ENCODE measurements at places on chromosomes 4 and X. TPM values are rescaled to one million over a fixed set of nuclear protein-coding genes. Genes with fewer than 3 reads are reported as not detected.

- H3K27ac ChIP-seq: no peak overlapping the region
- H3K27me3 ChIP-seq: no peaks in the 10 kb centered on the region
- DNase-seq: no peak
- no peak overlapping the region for H3K4me3 ChIP-seq
- H3K4me1 ChIP-seq: no peaks in the 10 kb centered on the region
Observed at GRCh38 chrX:108420481-108420880, 17.7 kb downstream of the COL4A6 start.

Gene AIFM1
- 60.1 TPM for total RNA-seq

Gene GNL3L
- 91.2 TPM for total RNA-seq

Gene SLC26A1
- 0.21 TPM for total RNA-seq

Gene IL13RA2
- total RNA-seq: not detected

Gene SSX2B
- total RNA-seq: not detected

All from activated naive CD8-positive, alpha-beta T cell treated with anti-CD3 and anti-CD28 coated beads for 36 hours (primary cell).